Progenitor cell of endocrine pancreas (in vitro differentiated cells): ENCODE measurements at places on chromosomes 2 and 18. TPM values are rescaled to one million over a fixed set of nuclear protein-coding genes. Genes with fewer than 3 reads are reported as not detected.

DNA sequence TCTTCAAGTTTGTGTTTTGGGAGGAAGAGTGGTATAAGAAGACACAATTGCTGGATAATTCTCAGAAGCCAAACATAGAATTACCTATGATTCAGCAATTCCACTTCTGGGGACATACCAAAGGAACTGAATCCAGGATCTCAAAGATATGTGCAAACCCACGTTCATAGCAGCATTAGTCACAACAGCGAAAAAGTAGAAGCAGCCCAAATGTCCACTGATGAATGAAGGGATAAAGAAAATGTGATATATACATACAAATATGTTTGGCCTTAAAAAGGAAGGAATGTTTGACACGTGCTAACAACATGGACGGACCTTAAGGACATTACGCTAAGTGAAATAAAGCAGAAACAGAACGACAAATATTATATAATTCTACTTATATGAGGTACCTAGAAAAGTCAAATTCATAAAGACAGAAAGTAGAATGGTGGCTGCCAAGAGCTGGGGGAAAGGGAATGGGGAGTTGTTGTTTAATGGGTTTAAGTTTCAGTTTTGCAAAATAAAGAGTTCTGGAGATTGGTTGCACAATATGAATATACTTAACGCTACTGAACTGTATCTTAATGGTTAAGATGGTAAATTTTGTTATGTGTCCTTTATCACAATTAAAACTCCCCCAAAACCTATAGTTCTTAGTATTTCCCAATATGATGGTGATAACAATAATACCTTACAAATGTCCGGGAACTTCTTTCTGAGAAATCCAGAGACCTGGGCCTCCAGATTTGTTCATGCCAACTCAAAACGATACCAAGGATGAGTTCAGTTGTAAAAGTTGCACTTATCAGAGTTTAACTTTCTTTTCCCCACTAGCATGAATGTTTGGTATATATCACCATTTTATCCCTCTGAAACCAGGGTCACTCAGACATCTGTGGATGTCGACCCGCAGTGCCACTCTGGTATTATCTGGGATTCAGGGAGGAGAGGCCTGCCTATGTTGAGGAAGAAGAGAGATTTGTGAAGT is 33.7 kb upstream of the WIPF1 start:
- H3K36me3 ChIP-seq, result no peaks in the 10 kb centered on the region
- H3K4me3 ChIP-seq, result no peak overlapping the region
- H3K4me1 ChIP-seq, result peaks cover 2% of the 10 kb centered on the region
- DNase-seq, result no peak
- no peaks in the 10 kb centered on the region for H3K27me3 ChIP-seq
- H3K27ac ChIP-seq, result no peak overlapping the region

DNA sequence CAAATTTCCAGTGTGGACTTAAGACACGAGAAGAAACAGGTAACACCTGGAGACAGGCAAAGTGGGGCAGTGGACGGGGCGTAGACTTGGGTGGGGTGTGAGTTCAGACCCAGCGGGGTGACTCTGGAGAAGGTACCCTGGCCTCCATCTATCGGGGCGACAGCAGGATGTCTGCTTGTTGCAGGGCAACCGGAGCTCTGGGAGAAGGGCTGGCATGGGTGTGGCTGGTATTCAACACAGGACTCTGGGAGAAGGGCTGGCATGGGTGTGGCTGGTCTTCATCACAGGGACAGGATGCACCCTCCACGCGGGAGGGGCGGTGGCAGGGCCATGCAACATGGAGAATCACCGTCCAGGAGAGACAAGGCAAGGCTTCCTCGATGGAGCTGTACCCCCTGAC is 198.5 kb downstream of the HDAC4 start:
- H3K27ac ChIP-seq, result peak overlapping the region; percentile 24
- no peaks in the 10 kb centered on the region for H3K36me3 ChIP-seq
- DNase-seq, result no peak
- no peaks in the 10 kb centered on the region for H3K27me3 ChIP-seq
- no peak overlapping the region for H3K4me3 ChIP-seq
- H3K4me1 ChIP-seq, result peaks cover 1% of the 10 kb centered on the region

- H3K27me3 ChIP-seq, result no peaks in the 10 kb centered on the region
- H3K4me1 ChIP-seq, result no peaks in the 10 kb centered on the region
- H3K27ac ChIP-seq, result peak overlapping the region; percentile 76
- H3K36me3 ChIP-seq, result peaks cover 2% of the 10 kb centered on the region
- no peak for DNase-seq
Measured at GRCh38 chr2:70095720-70096670, 8.7 kb downstream of the PCBP1 start.

DNA sequence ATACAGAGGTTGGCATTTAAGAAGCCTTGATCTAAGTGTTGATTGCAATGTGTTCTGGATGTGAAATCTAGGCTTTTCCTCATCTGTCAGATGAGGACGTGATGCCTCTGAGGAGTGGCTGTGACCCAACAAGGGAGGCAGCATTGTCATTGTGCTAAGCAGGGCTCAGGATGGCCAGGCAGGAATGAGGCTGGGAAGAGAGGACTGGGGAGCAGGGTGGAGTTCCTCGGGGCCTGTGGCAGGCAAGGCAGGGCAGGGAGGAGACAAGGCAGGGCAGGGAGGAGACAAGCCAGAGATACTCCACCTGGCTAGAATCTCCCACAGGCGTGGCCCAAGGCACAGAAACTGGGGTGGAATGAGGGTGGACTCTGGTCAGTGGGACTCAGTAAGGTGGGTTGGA is 116.6 kb downstream of the RPIA start:
- H3K27ac ChIP-seq, result no peak overlapping the region
- no peaks in the 10 kb centered on the region for H3K36me3 ChIP-seq
- no peaks in the 10 kb centered on the region for H3K27me3 ChIP-seq
- H3K4me3 ChIP-seq, result no peak overlapping the region
- no peak for DNase-seq

DNA sequence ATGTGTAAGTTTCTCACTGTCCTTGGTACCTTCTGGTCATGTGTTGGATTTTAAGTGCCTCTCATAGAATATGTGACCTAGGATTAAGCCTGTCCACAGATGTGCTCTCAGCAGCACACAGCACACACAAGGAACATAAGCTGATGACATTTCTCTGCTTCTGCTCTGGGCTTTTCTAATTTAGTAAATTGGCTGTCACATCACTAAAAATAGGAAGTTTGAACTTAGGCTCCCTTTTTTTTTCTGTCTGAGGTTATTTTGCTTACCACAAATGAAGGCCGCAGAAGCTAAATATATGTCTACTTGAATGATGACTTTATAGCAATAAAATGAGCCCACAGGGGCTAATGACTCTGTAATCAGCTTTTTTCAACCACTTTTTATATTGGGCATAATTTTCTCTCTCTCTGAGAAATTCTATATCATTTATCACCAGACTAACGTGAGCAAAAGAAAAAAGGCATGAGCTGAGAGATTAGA is 150.2 kb upstream of the KLHL14 start:
- H3K4me3 ChIP-seq, result no peak overlapping the region
- H3K36me3 ChIP-seq, result no peaks in the 10 kb centered on the region
- H3K27me3 ChIP-seq, result no peaks in the 10 kb centered on the region
- no peak overlapping the region for H3K27ac ChIP-seq

DNA sequence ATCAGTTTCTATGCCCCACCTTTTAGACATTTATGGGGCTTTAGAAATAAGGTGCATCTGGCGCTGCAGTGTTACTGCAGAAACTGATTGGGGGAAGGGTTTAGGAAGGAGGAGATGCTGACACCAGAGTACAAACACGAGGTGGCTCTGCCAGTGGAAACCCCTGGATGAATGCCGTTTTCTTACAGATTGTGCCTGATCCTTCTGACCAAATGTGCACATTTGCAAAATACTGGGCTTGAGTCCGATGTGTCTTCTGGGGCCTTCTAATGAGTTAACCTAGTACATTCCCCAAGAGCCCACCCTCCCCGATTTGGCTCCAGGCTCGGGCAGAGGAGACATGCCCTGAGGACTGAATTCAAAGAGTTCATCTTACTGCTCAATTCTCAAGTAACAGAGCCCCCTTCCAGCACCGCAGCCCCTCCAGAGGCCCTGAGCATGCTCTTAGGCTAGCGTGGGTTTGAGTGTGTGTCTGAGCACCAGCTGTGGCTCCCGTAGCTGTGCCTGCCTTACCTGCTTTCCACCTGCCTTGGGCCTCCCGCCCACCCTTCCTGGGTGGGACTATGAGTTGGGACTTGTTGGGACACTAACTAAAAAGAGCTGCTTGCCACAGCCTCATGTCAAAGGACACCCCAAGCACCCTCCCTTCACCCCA is 116.7 kb upstream of the COPS8 start:
- peaks cover 36% of the 10 kb centered on the region for H3K27me3 ChIP-seq
- no peaks in the 10 kb centered on the region for H3K36me3 ChIP-seq
- no peak overlapping the region for H3K4me3 ChIP-seq
- DNase-seq, result no peak

DNA sequence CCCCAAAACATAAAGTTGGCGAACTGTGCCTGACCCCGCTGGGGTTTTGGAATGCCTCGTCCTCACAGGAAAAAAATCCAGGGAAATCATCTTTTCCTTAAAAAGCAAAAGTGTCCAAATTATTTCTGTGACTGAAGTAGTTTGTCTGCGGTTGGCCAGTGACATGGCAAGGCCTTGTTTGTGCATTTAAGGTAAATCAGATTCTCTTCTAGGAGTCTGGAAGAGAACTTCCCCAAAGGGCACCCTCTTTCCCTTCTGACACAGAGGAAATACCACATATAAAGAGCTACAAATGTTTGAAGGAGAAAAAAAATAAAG is 737 bp upstream of the CYB5A start:
- peaks cover 1% of the 10 kb centered on the region for H3K36me3 ChIP-seq
- peaks cover 33% of the 10 kb centered on the region for H3K4me1 ChIP-seq
- peak overlapping the region; percentile 99 for H3K27ac ChIP-seq
- H3K27me3 ChIP-seq, result no peaks in the 10 kb centered on the region

DNA sequence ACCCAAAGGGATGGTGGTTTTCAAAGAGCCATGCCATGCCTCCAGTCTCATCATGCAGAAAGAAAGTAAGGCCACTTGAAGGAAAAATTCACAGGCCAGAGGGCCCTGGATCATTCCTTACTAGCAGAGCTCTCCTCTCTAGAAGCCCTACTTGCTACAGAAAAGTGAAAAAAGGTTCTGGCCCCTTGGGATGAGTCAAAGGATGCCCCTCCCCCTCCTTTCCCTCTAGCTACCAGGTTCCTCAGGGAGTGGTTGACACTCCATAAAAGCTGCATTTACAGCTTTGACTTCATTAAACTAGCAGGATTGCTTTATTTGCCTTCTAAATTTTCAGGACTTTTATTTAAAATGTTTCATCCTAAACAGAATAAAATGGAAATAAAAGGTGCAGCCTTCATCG is 21.2 kb downstream of the OSR1 start:
- H3K4me3 ChIP-seq, result no peak overlapping the region
- peaks cover under 1% of the 10 kb centered on the region for H3K36me3 ChIP-seq
- H3K4me1 ChIP-seq, result peaks cover 3% of the 10 kb centered on the region

DNA sequence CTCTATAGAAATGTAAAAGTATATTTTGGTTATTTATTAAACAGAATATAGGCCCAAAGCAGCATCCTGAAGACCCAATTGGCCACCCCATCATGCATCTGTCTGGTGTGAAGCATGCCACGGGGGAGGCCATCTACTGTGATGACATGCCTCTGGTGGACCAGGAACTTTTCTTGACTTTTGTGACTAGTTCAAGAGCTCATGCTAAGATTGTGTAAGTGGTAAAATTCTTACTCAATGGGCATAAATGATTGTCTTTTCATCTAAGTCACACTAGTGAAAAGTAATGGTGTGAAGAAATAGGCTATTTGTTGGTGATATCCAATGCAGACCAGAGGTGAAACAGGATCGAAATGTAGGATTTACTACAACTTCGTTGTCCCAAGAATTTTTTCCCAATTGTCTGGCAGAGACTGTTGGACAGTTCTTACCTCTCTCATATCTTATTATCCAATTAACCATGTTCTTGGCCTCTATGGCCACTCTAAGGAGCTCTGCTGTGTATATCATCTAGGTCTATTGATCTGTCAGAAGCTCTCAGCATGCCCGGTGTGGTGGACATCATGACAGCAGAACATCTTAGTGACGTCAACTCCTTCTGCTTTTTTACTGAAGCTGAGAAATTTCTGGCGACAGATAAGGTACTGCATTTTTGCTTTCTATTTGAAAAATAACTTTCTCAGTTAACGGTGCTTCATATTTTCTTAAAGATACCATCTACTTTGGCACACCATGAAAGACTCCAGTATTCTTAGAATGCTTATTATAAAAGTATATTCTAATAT is 35.0 kb downstream of the AOX1 start:
- no peak for DNase-seq
- no peaks in the 10 kb centered on the region for H3K36me3 ChIP-seq
- no peak overlapping the region for H3K27ac ChIP-seq
- no peaks in the 10 kb centered on the region for H3K27me3 ChIP-seq
- peaks cover 10% of the 10 kb centered on the region for H3K4me1 ChIP-seq

- H3K36me3 ChIP-seq, result no peaks in the 10 kb centered on the region
- H3K4me3 ChIP-seq, result no peak overlapping the region
- no peak overlapping the region for H3K27ac ChIP-seq
- H3K27me3 ChIP-seq, result no peaks in the 10 kb centered on the region
Measured at GRCh38 chr18:68438536-68438935, 276.4 kb downstream of the TMX3 start.

GRCh38 chr2:212921061-212921460 is 230.4 kb downstream of the IKZF2 start:
- H3K27me3 ChIP-seq, result no peaks in the 10 kb centered on the region
- no peaks in the 10 kb centered on the region for H3K36me3 ChIP-seq
- no peak overlapping the region for H3K27ac ChIP-seq
- no peak overlapping the region for H3K4me3 ChIP-seq
- no peak for DNase-seq

- H3K27me3 ChIP-seq, result peaks cover 17% of the 10 kb centered on the region
- H3K36me3 ChIP-seq, result no peaks in the 10 kb centered on the region
- H3K27ac ChIP-seq, result no peak overlapping the region
- H3K4me1 ChIP-seq, result peaks cover 5% of the 10 kb centered on the region
Measured at GRCh38 chr18:35387152-35387571, 10.0 kb upstream of the ZNF396 start.

GRCh38 chr2:126681505-126681904 is 25.5 kb downstream of the GYPC start:
- peaks cover 7% of the 10 kb centered on the region for H3K36me3 ChIP-seq
- no peaks in the 10 kb centered on the region for H3K4me1 ChIP-seq
- DNase-seq, result no peak
- no peak overlapping the region for H3K27ac ChIP-seq

GRCh38 chr2:29361231-29361630 is 246.0 kb downstream of the CLIP4 start:
- no peaks in the 10 kb centered on the region for H3K36me3 ChIP-seq
- DNase-seq, result no peak
- no peak overlapping the region for H3K4me3 ChIP-seq
- H3K27me3 ChIP-seq, result peaks cover 15% of the 10 kb centered on the region
- H3K4me1 ChIP-seq, result no peaks in the 10 kb centered on the region
- no peak overlapping the region for H3K27ac ChIP-seq

GRCh38 chr2:163737190-163737439 is 1.3 kb upstream of the FIGN start:
- peaks cover 11% of the 10 kb centered on the region for H3K27me3 ChIP-seq
- H3K36me3 ChIP-seq, result no peaks in the 10 kb centered on the region
- peak overlapping the region; percentile 98 for H3K27ac ChIP-seq
- peaks cover 31% of the 10 kb centered on the region for H3K4me1 ChIP-seq
- no peak for DNase-seq

Gene MAB21L4
- total RNA-seq, result 9.7 and 12.5 TPM in 2 replicates

Gene PLGLB2
- total RNA-seq, result 7.2 and 8.3 TPM in 2 replicates

Gene C2orf81
- 11.3 and 13.4 TPM in 2 replicates for total RNA-seq

Gene SERPINB5
- 0.22 TPM in 1 of 2 replicates, not detected in the other for total RNA-seq

Gene TSN
- total RNA-seq, result 86.3 and 91.7 TPM in 2 replicates

Gene ICA1L
- total RNA-seq, result 17.8 and 19.1 TPM in 2 replicates

Gene LRRC30
- not detected in 2 replicates for total RNA-seq

Gene SKOR2
- not detected in 2 replicates for total RNA-seq

Gene PAX8
- total RNA-seq, result 3.9 and 8.4 TPM in 2 replicates

Gene TSPYL6
- total RNA-seq, result not detected in 2 replicates

Gene OSBPL1A
- total RNA-seq, result 15.0 and 19.5 TPM in 2 replicates

Gene FHL2
- 2.2 and 3.0 TPM in 2 replicates for total RNA-seq

Gene TDRD15
- total RNA-seq, result 0.04 TPM in 1 of 2 replicates, not detected in the other

Gene HOXD8
- total RNA-seq, result not detected in 2 replicates

Gene NFE2L2
- total RNA-seq, result 58.7 and 59.1 TPM in 2 replicates
